Neural crest cell (in vitro differentiated cells): ENCODE measurements at places on chromosomes 7 and 10. TPM values are rescaled to one million over a fixed set of nuclear protein-coding genes. Genes with fewer than 3 reads are reported as not detected.

WDR37 gene
- 19.3 and 19.5 TPM in 2 replicates for total RNA-seq

- H3K4me1 ChIP-seq: peaks cover 5% of the 10 kb centered on the region
- no peaks in the 10 kb centered on the region for H3K27me3 ChIP-seq
- H3K4me3 ChIP-seq: no peak overlapping the region
- peak; percentile 18 for DNase-seq
- peaks cover 2% of the 10 kb centered on the region for H3K36me3 ChIP-seq
- H3K27ac ChIP-seq: no peak overlapping the region
These were observed 48.6 kb upstream of the SLIT1 start for GRCh38 chr10:97234400-97234799.

DNA sequence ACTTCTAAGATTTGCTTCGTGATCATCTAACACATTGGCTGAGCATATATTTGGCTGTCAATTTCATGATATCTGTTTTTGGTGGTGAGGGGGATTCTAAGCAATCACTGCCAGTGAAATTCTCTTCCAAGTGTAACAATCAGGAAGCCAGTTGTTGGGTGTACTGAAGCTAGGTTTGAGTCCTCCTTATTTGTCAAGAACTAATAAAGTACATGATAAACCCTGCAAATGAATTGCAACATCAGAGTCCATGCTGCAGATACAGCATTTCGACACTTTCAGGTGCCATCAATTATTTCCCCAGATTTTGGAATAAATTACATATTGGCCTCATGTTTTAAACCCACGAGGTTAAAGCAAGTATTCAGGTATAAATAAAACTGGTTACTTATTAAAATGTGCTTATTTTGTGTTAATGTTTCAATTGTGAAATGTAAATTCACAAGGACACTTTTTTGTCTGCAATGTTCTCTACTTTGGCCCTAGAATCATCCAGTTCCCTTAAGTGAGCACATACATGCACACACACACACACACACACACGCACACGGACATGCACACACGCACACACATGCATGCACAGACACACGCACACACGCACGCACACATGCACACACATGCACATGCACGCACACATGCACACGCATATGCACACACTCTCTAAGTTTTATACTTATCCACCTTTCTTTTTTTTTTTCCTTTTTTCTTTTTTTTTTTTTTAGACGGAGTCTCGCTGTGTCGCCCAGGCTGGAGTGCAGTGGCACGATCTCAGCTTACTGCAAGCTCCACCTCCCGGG, 510.2 kb upstream of the KLF6 start:
- H3K4me3 ChIP-seq: no peak overlapping the region
- no peaks in the 10 kb centered on the region for H3K36me3 ChIP-seq
- no peak for DNase-seq
- H3K27ac ChIP-seq: no peak overlapping the region

STK17A gene
- total RNA-seq: 6.3 and 7.1 TPM in 2 replicates

DNA sequence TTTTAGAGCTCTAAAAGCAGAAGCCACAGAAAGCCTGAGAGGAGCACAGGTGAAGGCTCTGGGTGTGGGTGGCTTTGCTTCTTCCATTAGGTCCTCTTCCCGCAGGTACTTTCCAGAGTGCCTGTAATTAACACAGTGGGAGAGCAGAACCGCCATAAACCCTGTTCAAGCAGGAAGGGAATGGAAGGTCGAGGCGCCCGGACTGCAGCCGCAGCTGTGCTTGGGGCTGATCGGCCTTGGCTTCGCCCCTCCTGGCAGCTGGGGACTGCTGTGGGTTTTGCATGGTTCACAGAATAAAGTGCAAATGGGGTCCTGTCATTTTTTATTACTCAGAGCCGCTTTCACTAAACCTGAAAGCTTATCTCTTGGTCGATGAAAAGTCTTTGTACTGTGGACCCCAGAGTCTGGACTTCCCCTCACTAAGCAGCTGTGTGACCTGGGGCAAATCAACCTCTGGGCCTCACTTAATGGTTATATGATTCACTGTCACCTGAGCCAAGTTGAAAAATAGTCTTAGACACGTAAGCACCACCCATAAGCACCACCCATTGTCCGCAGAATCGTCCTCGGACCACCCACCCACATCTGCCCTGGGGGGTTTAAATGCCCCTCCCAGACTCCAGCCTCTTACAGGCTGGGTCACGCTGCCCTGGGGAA, 100.9 kb downstream of the XRCC2 start:
- no peak overlapping the region for H3K4me3 ChIP-seq
- no peaks in the 10 kb centered on the region for H3K27me3 ChIP-seq
- no peaks in the 10 kb centered on the region for H3K4me1 ChIP-seq
- no peak overlapping the region for H3K27ac ChIP-seq
- H3K36me3 ChIP-seq: no peaks in the 10 kb centered on the region
